ENCODE measurements at places on chromosomes 6 and 20.

DNA sequence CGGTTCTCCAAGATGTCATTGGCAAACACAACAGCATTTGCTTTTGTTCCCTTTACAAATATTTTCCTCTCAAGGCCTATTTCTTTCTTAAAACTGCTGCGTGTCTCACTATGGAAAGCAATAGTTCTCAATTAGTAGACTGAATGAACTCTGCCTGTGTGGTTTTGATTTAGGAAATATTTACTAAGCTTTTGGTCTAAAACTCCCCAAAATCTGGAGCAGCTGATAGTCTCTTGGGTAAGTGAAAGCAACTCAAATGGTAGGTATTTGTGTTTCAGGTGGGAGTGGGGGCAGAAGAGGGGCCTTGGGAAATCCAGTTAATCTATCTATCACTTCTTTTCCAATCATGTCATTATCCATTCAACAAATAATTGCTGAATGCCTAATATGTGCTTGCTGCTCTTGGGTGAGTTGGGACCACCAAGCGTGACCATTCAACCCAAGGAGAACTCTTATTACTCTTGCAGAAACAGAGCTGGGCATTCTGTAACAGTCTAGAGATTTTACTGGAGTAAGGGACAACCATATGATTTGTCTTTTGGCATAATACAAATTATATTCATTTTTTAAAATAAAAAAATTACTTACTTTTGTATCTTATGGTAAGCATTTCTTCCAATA lies 33.2 kb upstream of the ADTRP start:
- DNase-seq: no peak

- DNase-seq: no peak
Observed at GRCh38 chr20:11869641-11870040, 48.1 kb upstream of the BTBD3 start.

DNA sequence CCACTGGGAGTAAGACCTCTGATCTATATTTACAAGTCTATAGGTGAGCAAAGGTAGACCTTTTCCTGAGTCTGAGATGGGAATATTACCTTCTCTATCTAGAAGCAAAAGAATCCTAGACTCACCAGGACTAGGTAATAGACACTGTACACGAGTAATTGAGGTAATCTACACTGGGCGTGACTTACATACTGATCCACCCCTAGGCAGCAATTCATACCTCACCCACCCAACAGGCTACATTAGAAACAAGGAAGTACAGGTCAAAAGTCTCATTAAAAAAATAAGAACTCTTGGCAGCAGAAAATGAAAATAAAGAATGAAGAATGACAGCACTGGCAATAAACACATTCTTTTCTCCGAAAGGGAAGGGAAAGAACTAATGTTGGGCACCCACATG lies 7.6 kb downstream of the CSNK2A1 start:
- DNase-seq: peak; percentile 68

- no peak for DNase-seq
Observed at GRCh38 chr6:113512576-113512975, 344.6 kb upstream of the MARCKS start.

DNA sequence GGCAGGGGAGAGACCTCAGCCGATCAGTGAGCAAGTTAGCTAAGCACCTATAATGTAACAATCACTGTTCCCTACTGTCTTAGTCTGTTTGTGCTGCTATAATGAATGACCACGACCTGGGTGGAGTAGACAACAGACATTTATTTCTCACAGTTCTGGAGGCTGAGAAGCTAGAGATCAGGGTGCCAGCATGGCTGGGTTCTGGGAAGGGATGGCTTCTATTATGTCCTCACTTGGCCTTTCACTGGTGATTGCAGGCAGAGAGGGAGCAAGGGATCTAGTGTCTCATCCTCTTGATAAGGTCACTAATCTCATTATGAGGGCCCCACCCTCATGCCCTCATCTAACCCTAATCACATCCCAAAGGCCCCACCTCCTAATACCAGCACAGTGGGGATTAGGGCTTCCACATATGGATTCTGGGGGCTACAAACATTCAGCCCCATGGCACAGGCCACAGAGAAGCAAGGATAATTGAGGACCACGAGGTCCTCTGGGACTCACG lies 162.5 kb downstream of the CD83 start:
- no peak for DNase-seq

- no peak for DNase-seq
Observed at GRCh38 chr6:39157511-39157910, 42.5 kb upstream of the SAYSD1 start.

DNA sequence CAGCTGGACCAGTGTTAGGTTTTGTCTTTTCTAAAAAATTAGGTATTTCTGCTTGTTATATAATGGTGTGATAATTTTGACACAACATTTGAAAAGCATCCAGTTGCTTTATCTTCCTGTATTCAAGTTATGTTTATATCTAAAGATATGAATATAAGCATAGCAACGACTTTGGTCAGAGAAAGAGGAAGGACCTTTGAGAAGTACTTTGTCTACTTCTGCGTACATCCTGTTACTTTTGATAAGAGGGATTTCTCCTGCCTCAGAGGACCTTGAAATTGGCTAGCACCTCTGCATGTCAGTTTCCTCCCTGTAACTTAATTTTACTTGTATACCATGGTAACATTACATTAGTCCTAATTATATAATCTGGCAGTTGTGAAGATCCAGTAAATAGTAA lies 24.8 kb downstream of the PHF20 start:
- no peak for DNase-seq

- DNase-seq: no peak
Observed at GRCh38 chr6:40393641-40394040, 193.5 kb downstream of the LRFN2 start.

GRCh38 chr6:26350858-26351543 lies 14.0 kb upstream of the BTN3A2 start:
- DNase-seq: no peak

DNA sequence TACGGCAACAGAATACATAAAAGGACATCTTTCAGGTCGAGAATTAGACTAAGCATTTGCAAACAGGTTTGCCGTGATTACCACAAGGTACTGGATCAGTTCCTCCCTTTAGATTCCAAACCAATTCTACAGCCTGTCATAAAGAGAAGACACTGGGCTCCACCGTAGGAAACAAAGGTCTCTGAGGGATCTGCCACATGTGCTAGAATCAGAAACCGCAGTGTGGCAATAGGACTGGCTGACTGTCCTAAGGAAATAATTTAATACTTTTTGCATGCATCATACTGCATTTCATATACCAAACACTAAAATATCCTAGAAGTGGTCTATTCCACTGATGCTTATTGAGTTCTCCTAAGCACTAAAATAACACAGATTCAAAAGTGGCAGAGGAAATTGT lies 59.2 kb downstream of the POPDC3 start:
- no peak for DNase-seq

DNA sequence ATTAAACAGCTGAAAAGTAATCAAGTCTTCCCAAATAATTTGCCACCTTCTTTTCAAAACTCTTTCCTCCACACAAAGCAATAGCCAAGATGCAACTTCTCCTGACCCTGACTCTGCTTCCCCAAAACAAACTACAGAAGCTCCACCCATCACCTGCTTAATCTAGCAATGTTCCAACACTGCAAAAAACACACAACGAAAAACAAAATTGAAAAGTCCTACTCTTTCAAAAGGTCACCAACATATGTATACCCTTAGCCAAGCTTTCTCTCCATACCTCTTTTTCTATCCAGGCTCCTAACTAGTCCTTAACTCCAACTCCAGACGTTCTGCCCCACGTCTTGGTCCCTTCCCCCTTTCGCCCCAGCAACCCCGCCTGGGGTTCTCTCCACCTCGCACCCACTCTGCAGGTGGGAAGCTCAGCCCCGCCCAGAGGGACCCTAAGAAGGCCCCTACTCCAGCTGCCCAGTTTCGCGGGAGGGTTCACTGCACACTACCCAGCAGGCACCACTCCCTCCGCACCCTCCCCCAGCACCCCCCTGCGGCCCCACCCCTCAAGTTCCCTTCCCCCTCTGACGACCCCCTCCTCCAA lies 717 bp downstream of the CSNK2A1 start:
- peak; percentile 58 for DNase-seq

GRCh38 chr6:35592178-35592577 lies 79.5 kb upstream of the TULP1 start:
- no peak for DNase-seq

DNA sequence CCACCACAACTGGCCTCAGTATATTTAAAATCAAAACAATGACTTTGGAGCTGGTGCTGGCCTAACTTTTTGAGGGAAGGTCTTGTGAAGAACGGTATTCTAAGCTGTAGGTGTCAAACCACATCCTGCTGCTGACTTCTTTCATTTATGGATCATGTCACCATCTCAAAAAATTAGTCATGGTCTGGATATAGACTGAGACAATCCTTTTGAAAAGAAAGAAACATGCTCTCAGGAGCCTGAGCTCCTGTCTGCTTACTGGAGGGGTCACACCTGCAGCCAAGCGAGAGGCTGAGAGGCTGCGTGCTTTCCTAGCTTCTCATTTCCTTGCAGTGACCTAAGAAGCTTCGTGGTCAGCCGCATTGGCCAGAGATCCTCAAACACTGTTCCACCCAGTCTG lies 55.2 kb downstream of the TIAM2 start:
- DNase-seq: no peak

DNA sequence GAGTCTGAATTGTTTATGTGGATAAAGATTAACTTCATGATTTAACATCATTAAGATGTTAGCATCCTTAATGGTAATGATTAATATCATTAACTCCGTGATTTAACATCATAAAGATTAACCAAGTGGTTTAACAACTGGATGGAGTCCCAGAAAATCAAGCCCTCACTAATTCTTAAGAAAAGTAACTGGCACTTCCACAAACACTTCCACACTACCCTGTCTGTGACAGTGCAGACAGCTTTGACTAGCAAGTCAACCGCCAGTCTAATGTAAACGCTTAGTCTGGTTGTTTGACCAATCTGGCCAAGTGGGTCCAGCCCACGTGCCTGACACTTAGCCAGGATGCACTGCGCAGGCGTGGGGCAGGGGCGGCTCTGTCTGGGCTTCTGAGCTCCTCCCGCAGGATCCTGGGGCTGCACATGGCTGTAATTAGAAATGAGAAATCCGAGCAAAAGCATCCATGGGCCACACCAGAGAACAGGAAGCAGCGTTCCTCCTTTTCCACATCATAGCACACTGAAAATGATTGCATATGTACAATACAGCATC lies 424.2 kb downstream of the FOXA2 start:
- no peak for DNase-seq

- no peak for DNase-seq
Observed at GRCh38 chr6:7201444-7201731, 93.6 kb downstream of the RREB1 start.
